Thoracic aorta (tissue), 2 donors: ENCODE measurements at places on chromosomes 7 and 10. TPM values are rescaled to one million over a fixed set of nuclear protein-coding genes. Genes with fewer than 3 reads are reported as not detected.

DNA sequence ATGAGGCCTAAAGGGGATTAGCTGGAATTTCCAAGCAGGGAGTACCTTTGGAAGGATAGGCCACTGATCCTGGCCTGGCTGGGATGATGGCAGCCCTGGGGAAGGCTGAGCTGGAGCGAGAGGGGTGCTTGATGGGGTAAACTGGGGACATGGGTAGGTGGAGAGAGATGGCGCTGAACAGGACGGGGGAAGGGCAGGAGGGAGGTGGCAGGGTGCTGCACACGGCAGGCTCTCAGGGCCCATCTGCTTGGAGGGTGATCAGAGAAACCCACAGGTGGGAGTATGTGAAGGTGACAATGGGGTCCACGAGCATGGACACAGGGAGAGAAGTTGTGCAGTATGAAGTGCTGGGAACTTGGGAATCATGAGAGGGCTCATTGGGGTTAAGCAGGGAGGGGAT lies 10.3 kb downstream of the MAT1A start:
- DNase-seq, result no peak

The IFIT3 gene
- total RNA-seq, result 22.7 TPM

The CCDC3 gene
- total RNA-seq, result 137 TPM

- DNase-seq, result no peak
Observed at GRCh38 chr7:98075801-98076200, 30.9 kb upstream of the LMTK2 start.

- no peak for DNase-seq
Observed at GRCh38 chr10:96618653-96619052, 31.8 kb upstream of the TM9SF3 start.

DNA sequence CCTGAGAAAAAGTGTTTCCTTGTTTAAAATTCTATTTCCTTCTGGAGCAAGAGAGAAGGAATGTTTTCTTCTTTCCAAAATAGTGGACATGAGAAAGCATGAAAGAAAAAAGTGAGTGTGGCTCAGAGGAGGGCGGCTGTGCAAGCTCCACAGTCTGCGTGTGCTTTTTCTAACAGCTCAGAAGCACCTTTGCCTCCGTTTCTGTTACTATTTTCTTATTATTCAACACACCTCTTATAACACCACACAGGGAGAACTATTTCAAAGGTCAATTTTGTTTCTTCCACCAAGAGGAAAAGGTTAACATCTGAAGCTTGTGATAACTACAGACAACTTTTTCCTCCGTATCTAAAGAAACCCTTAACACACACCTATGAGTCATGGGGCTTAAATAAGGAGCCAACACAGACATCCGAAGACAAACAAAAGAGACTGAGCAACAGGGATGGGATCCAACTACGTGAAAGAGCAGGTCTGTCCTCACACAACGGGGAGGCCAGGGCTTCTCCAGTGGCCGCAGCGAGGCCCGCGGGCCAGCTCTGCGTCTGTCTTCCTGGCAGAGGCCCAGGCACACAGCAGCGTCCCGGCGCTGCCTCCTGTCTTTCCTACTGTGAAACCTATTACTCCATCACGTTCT lies 36.2 kb upstream of the NCAPG2 start:
- no peak for DNase-seq

DNA sequence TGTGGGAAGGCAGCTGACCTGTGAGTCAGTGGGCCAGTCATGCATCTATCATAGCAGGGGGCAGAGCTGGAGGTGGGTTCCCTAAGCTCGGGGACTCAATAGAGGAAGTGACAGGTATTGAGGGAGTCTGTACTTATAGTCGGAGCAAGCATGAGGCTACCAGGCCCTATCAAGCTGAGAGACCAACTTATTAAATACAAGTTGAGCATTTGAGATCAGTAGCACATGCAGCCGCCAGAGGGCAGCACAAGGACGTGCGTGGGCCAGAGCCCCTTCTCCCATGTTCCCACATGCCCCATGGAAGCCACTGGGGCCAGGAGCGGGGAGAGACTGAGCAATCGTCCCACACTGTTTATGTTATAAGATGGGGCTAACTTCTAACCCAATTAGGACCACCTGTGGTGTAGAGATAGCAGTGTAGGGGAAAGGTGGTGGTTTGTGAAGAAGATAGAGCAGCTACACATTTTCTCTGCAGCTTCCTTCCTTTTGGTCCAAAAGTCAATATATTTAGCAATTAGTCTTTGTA lies 13.0 kb upstream of the STK31 start:
- DNase-seq, result no peak

DNA sequence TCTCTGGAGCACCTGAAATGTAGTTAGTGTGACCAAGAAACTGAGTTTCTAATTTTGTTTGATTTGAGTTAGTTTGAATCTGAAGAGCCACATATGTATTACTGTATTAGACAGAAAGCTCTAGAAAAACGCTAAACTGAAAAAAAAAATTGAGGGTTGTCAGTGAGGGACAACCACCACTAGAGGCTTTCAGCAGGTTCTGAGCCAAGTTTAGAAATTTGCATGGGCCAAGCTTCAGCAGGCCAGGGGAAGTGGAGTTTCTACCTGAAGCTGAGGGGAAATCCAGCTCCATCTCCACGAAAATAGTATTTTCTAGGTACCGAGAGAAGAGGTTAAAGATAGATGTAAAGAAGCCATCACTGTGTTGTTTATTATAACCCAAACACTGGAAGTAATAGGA lies 77.9 kb upstream of the PLXNA4 start:
- no peak for DNase-seq

- DNase-seq, result no peak
Observed at GRCh38 chr10:44510379-44511115, 125.7 kb upstream of the CXCL12 start.

DNA sequence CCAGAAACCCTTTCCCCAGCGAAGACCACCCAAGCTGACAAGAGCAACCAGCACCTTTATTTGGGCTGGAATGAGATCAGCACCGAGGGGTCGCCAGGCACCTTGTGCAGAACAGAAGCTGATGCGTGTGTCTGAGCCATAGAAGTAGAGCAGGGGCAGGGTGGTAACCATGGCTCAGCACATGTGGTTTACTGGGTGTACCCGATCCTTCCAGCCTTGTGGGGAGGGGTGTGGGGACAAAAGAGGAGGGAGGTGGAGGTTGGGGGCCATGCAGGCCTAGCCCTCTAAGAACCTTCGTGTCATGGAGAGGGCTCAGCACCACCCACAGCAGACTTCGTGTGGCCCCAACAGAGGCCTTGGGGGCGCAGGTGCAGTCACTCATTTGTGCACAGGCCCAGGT lies 84.0 kb upstream of the GTF2I start:
- no peak for DNase-seq

The ZNF365 gene
- total RNA-seq, result 6.4 TPM

- no peak for DNase-seq
Observed at GRCh38 chr7:78924581-78924980, 528.9 kb downstream of the MAGI2 start.
